GM23248 (cell line): ENCODE measurements at places on chromosomes 13 and 19.

GRCh38 chr13:69737129-69737935, 370.3 kb upstream of the ATXN8OS start:
- no peak for DNase-seq

DNA sequence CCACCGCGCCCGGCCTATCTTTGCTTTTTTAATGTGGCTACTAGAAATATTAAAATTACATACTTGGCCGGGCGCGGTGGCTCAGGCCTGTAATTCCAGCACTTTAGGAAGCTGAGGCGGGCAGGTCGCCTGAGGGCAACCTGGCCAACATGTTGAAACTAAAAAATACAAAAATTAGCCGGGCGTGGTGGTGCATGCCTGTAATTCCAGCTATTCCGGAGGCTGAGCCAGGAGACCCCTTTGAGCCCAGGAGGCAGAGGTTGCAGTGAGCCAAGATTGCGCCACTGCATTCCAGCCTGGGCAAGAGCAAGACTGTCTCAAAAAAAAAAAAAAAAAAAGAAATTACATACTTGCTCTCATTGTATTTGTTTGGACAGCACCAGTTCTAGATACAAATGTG, 34.8 kb upstream of the DPRX start:
- no peak for DNase-seq

GRCh38 chr13:39106216-39107005, 68.2 kb downstream of the NHLRC3 start:
- DNase-seq, result no peak

- DNase-seq, result peak; percentile 86
Observed at GRCh38 chr13:94351292-94351990, 128.0 kb downstream of the DCT start.

GRCh38 chr13:93976528-93976927, 503.0 kb downstream of the DCT start:
- no peak for DNase-seq

- peak; percentile 48 for DNase-seq
Observed at GRCh38 chr19:2883686-2884439, 16.7 kb downstream of the ZNF556 start.

DNA sequence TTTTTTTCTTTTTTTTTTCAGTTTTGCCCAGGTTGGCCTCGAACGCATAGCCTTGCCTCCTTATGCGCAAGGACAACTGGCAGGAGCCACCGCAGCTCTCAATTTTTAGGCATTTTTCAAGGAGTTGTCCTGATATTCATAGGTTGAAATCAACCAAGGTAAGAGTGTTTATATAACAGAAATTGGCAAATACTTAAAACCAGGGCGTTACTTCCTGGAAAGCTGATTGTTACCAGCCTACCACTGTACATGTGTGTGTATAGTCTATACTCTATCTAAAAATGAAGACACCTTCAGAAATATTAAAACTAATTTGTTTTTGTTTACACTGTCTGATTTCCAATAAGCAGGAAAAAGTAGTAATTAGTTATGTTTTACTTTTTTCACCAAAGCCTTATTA, 39.2 kb downstream of the GPC6 start:
- DNase-seq, result no peak

DNA sequence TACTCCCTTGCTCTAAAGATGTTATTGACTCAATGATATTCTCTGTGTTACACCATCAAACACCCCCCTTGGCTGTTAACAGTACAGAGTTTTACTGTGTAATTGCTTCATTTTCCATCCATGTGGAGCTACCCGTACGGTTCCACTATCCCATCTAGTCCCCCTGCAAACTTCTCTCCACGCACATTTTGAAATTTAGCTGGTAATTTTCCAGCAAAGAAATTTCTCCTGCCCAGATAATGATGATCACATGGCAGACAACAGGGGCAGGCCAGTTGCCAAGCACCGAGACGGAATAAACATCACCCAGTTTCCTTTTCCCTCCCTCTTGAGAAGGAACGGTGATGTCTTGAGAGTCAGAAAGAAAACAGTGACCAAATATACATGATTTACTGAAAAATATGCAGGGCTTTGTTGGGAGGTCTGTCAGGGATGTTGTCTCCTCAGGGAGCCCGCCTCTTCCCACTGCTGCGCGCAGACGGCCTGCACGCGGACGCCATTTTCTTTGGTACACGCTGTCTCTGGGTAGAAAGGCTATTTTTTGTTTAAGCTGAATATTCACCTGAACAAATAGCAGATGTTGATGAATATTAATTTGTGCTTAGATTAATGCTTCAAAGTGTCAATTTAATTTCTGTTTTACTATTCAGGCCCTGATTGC, 109.9 kb downstream of the OLFM4 start:
- peak; percentile 59 for DNase-seq

GRCh38 chr13:95367309-95367843, 66.1 kb upstream of the ABCC4 start:
- DNase-seq, result no peak

GRCh38 chr19:49456326-49456725, 3.3 kb downstream of the ALDH16A1 start:
- peak; percentile 52 for DNase-seq

DNA sequence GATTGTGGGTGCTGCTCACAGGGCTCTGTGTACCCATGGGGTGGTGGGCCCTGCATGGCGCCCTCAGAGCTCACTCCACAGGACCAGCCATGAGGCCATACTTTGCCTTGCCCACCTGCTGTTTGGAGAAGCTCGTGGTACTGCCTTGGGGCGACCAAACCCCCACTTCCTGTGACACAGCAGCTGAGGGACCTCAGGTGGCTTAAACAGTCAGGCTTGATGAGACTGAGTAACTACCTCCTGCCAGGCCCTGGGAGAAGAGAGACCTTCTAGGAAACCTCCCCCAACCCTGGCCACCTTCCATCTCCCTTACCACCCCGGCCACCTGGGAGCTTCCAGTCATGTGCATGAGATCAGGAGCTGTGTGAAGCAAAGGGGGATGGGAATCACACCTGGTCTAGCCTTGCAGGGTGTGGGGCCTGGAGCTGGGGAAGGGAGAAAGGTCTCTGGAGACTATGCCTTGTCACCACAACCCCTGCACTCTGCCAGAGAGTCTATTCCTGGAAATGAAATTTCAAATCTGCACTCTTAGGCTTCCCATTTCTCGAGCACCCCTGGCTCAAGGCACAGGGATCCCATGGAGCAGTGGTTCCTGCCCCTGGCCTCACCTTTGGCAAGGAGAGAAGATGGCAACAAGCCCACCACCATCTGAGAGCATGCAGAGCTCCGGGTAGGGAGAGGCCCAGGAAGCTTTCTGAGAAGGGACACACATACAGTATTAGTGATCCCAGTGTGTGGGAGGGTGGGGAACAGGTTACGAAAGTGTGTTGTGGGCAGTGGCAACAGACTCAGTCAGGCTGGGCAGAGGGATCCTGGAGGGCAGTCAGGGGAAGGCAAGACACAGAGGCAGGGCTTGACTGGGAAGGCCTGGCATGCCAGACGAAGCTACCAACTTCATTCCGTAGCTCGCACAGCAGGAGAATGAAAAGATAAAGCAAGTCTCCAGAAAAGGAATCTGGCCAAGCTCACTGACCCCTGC, 125.0 kb downstream of the URI1 start:
- no peak for DNase-seq

DNA sequence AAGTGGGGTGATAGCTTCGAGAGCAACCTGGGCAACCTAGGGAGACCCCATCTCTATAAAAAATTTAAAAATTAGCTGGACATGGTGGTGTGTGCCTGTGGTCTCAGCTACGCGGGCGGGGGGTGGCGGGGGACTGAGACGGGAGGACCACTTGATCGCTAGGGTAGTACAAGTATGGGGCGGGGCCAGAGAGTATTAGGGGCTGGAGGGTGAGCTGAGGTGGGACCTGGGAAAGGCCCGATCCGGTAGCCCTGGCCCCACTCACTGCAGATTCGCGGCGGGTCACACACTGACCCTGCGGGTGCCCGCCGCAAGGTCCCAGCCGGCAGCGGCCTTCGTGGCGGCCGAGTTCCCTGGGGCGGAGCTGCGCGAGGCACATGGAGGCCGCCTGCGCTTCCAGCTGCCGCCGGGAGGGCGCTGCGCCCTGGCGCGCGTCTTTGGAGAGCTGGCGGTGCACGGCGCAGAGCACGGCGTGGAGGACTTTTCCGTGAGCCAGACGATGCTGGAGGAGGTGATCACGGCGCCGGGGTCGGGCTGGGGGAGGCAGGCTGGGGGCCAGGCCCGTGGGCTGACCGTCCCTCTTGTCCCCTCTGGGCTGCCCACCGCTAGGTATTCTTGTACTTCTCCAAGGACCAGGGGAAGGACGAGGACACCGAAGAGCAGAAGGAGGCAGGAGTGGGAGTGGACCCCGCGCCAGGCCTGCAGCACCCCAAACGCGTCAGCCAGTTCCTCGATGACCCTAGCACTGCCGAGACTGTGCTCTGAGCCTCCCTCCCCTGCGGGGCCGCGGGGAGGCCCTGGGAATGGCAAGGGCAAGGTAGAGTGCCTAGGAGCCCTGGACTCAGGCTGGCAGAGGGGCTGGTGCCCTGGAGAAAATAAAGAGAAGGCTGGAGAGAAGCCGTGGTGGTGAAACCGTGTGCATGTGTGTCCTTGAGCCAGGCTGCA, 2.0 kb upstream of the ARHGAP45 start:
- DNase-seq, result peak; percentile 86

DNA sequence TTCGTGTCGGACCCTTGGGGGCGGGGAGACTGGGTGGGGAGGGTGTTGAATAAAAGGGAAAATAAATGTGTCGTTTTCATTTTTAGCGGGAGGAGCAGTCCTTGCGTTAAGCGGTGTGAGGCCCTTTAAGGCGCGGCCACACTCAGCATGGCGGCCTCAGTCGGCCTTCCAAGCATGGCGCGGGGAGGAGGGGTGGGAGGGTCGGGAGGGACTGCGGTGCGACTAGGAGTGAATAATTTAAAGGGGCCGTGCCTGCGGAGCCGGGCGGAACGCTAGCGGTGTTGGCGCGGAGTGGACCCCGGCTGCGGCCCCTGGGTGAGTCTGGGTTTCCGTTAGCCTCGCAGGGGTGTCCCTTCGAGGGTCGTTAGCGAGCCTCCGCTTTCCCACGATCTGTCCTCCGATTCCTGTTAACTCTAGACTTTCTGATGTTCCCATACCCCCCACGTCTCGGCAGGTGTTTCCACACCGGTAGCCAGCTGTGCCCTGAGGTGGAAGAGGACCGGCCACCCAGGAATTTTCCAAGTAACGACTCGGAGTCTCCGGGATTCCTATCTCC, 1.5 kb upstream of the PNPLA6 start:
- DNase-seq, result peak; percentile 96

DNA sequence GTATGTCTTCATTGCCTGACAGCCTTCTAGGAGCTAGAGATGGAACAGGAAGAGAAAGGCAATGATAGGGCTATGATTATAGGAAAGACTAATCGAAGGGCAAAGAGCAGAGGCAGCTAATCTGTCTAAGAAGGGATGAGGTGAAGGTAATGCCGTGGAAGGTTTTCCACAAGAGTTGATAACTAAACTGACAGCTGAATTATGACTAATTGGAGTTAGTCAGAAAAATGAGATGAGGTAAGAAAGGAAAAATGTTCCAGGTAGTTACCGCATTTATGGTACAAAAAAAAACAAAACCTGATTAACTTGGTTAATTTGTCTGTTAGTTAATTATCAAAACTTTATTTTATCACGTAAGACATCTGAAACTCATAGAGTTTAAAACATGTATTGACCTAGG, 260.3 kb downstream of the SLITRK6 start:
- DNase-seq, result no peak

DNA sequence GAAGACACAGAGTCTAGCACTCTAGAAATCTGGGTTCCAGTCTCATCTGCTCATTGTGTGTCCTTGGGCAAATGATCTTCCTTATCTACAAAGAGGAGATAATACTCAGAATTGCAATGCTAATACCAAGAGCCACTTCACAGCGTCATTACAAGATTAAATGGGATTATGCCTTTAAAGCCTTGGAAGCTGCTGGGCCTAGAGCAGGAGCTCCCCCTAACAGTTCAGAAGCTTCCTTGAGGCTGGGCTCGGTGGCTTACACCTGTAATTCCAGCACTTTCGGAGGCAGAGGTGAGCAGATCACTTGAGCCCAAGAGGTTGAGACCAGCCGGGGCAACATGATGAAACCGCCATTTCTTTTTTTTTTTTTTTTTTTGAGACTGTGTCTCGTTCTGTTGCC, 27.6 kb downstream of the AP2S1 start:
- DNase-seq, result no peak

DNA sequence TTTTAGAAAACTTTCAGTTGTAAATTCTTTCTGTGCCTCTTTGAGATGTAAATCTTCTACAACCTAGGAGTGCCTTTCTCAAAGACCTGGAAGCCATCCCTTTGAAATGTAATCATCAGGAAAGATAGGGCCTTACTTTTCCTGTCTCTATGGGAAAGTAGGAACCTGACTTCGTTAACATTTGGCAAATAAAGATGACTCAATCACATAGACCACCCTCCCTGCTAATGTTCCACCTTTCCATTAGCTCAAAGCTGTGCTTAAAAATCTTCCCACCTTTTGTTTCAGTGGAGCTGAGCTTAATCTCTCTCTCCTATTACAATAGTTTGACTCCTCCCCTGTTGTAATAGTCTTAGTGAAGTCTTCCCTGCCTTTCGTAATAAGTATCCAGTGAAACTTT, 247.7 kb downstream of the OLFM4 start:
- DNase-seq, result no peak

DNA sequence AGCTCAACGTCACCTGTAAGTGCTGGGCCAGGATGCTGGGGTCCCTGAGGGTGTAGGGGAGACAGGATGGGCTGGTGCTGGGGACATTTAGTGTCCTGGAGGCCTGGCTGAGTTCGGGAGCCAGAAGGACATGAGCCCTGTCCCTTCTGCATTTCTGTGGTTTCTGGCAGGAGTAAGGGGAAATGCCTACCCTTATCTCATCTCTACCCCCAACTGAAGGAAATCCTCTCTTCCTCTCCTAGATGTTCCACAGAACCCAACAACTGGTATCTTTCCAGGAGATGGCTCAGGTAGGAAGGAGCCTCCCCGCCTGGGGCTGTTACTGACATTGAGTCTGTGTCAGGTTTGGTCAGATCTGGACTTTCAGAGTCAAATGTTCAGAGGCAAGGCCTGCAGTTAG, 1.2 kb downstream of the CD33 start:
- DNase-seq, result no peak

- no peak for DNase-seq
Observed at GRCh38 chr19:49534632-49535385, 7.0 kb downstream of the RCN3 start.

- DNase-seq, result no peak
Observed at GRCh38 chr13:45310341-45311131, 30.4 kb downstream of the TPT1 start.

DNA sequence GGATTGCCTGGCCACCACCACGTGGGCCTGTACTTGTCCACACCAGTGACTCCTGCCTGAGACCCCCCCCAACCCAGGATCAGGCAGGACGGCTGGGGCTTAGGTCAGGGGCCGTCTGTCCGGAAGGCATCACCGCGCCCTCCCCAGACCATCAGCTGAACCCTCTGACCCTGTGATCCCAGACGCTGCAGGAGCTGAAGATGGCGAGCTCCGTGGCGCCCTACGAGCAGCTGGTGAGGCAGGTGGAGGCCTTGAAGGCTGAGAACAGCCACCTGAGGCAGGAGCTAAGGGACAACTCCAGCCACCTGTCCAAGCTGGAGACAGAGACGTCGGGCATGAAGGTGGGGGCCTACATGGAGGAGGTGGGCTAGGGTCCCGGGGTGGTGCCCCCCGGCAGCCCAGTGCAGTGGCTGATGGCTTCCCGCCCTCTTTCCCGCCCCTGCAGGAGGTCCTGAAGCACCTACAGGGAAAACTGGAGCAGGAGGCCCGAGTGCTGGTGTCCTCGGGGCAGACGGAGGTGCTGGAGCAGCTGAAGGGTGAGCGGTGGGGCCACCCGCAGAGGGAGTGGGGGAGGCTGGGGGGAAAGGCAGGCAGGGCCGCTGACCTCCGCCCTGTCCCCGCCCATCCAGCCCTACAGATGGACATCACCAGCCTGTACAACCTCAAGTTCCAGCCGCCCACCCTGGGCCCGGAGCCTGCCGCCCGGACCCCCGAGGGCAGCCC, 3.0 kb downstream of the APC2 start:
- DNase-seq, result no peak

GRCh38 chr13:36148446-36148845, 17.3 kb upstream of the DCLK1 start:
- DNase-seq, result peak; percentile 49
